ENCODE measurements at places on chromosomes 2 and 18.

DNA sequence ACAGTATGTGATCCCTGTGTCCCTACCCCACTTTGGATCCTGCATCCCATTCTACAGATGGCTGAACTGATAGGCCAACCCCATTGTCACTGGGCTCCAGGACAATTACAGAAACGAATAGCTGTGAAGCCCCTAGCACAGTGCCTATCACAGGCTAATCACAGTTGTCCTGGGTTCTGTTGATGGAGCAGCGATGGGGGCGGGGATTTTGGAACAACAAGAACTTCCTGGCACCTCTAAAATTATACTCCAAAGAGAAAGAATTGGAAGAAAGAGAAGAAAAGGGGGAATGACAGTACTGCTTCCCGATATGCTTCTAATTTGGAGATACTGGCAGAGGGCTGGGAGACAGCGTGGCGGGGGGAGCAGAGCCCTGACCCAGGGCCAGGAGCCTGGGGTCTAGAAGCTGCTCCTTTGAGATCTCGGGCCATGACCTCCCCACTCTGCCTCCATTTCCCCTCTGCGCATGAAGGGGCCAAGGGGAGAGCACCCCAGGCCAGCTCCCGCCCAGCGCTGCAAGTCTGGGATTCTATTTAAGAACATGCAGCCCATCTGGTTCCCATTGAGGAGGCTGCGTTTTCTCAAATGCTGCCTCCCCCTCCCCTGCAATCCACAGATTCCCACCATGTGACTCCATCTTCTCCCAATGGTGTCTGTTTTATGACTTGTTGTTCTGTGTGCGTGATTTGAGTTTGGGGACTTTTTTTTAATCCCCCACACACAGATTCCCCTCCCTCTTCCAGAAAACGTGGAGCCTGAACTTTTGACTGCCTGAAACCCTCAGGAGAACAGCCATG, 202.7 kb downstream of the CYP26B1 start:
- DNase-seq: no peak

- no peak for DNase-seq
Measured at GRCh38 chr18:53421869-53422268, 802.6 kb downstream of the MBD2 start.

DNA sequence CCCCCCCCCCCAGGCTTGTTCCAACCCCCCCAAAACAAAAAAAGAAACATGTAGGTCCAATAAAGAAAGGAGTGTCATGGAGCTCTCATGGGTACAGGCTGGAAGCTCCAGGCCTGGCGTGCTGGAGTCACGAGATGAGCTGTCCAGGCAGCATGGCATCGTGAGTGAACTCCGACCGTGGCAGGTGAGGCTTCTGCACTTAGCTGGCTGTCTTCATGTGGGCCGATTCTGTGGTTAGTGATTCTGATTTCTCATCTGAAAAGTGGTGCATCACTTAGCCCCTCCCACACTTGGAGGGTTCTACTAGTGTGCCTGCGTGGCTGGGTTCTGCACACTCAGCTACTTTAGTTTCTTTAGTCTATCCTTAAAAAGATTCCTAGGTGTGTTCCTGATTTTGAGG, 126.4 kb upstream of the MGAT5 start:
- DNase-seq: peak; percentile 60

GRCh38 chr18:12726774-12727550, 24.1 kb downstream of the PSMG2 start:
- no peak for DNase-seq

- no peak for DNase-seq
Measured at GRCh38 chr18:73047688-73048087, 179.9 kb upstream of the NETO1 start.

GRCh38 chr18:32019251-32019948, 775 bp downstream of the RNF125 start:
- peak; percentile 28 for DNase-seq

- DNase-seq: no peak
Measured at GRCh38 chr2:23452853-23453420, 68.0 kb downstream of the KLHL29 start.

DNA sequence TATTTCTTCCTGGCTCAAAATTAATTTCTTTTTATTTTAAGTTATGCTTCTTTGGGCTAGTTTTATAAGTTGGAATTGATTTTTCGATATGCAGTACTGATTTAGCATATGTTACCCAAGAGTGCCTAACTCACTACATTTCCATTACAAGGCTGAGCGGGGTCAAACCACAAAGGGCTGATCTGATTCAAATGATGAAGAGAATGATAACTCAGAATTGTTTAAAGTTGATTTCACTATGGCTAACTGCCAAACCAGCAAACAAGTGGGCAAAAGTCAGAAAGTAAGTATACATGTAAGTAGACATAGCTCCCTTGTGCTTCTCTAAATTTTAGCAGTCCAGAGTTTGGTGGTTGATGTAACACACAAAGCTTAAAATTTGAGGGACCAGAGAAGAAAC, 35.6 kb downstream of the RAD51AP2 start:
- DNase-seq: no peak

DNA sequence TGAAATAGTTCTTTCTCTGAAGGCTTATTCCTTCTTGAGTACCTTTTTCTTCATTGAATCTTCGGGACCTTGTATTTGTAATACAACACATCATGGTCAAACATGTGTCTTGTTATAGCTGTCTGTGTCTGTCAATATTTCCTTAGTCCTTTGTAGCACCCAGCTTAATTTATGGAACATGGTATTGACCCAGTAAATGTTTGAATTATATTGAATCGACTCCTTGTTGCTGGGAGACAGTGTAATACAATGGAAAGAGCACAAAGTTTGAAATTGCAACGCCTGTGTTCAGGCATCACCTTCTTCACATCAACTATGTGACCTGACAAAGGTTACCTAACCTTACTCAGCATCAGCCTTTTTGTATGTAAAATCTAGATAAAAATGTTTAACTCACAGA, 267.2 kb upstream of the CYRIA start:
- DNase-seq: no peak

DNA sequence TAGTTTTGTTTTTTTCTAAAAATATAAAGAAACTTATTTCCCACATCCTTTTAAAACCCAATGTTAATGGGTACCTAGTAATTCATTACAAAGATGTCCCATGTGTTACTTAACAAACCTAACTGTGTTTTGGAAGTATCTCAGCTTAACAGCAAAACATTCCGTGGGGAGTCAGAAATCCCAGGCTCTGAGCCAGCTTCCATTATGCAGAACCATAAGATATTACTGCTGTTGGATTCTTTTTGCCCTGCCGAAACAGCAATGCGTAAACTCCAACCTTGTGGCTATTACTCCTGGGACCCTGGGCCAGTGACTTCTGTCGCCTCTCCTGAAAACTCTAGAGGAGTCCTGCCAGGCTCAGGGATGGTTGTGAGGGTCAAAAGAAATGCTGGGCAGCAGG, 174.1 kb downstream of the UXS1 start:
- no peak for DNase-seq

DNA sequence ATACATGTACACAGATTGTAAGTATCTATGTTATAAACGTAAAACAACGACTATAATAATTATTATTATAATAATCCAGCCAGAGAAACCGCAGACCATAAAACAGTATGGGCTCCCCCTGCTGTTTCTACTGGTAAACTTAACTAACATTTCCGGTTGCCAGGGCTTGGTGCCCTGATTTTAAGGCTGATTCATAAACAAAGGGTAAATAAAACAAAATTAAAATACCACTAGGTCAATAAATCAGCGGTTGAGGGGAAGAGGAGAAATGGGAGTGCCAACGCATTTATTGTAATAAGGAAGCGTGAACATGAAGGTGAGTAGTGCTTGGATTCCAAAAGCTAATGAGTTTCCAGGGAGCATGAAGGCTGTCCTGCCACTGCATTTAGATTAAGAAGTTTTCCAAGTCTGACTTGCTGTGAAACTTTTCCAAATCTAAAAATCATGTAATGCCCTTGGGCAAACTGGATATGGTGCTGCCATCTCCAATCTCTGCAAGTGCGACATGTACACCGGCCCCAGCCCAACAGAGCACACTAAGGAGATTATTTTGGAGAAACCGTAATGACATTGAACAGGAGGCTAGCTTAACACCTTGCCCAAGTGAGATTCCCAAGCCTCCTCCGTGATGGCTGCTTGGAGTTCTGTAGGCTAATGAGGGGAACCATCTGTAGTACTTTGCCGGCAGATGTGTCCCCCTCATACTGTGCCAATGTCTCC, 50.7 kb upstream of the HNRNPA3 start:
- no peak for DNase-seq

- DNase-seq: no peak
Measured at GRCh38 chr2:224101820-224102630, 62.9 kb upstream of the SERPINE2 start.

- DNase-seq: no peak
Measured at GRCh38 chr2:33210626-33211025, 263.9 kb downstream of the LTBP1 start.

DNA sequence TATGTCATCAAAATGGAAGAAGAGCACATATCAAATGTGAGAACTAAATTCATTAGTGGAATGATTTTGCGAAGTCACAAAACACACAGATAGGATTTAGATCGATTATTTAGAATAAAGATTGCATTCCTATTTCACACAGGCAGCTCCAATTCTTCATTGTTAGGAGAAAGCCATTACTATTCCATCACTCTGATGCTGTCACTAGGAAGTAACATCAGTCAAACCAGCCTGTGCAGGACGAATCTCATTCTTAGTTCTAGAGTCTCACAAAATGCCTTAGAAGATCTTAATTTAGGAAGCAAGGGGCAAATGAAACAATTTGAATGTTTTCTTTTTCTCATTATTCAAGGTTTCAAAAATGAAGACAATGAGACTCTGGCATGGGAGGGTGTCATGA, 44.0 kb upstream of the SPP2 start:
- DNase-seq: no peak

DNA sequence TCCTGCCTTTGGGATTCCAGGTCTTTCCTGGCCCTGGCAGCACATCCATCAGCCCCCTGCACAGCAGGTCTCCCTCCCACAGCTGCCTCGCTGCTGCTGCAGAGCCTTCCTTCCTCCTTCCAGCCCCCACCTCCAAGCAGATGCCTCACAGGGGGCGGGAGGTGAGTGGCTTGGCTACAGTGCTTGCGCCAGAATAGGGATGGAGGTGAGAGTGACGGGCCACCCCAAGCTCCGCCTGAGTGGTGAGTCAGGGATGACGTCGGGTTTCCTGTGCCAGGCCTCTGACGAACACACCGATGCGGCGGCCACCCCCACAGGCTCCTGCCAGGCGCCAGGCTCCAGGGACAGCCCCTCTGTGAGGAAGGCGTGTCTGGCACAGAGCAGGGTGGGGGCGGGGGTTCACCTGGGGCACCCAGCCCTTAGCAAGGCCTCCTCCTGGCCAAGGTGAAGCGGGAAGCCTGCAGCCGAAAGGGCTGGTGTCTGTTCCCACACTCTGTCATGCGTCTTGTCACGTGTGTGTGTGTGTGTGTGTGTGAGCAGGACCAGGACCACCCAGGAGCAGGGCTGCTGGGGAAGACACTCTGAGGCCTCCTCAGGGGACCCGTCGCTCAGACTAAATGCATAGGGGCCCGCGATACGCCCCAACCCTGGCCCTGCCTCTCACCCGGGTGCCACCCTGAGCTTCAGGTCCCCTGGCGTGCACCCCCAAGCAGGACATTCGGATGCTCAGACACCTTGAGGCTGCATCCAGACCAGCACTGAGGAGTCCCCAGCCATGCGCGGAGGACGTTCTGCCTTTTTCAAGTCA, 3.4 kb upstream of the DUSP2 start:
- peak; percentile 96 for DNase-seq

GRCh38 chr2:44935729-44936098, 5.8 kb upstream of the SIX3 start:
- no peak for DNase-seq

DNA sequence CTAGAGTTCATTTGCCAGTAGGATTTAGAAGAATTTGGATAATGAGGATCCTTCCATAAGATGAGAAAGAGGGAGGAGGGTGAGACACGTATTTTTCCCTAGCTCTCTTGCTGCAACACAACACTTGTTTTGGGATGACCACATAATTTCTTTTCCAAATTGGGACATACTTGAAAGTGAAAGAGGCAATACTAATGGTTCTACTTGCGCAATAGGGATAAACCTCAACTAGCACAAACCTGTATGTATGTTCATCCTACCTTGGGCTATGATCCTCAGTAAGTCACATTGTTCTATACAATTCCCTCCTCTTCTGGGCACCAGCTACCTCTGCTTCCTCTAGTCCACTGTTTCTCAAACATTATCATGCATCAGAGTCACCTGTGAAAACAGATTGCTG, 1208.8 kb upstream of the LRRTM1 start:
- no peak for DNase-seq

GRCh38 chr18:65567372-65567771, 183.4 kb upstream of the CDH7 start:
- DNase-seq: no peak

DNA sequence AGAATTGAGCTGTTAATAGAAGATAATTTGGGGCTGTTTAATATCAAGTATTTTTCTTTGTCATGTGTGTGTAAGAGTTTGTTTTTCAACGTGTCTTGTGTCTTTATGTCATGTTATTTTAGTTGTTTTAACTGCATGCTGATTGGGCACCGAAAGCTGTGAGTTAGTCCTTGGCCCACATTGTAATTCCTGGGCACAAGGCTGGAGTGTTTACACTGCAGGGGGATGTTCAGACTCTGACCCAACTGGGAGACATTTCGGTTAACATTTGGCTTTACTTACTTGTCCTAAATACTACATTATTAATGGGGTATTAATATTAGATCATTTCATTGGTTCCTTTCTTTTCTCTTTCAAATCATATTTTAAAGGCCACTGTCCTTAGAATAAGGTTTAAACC, 381.0 kb downstream of the OSR1 start:
- DNase-seq: no peak

DNA sequence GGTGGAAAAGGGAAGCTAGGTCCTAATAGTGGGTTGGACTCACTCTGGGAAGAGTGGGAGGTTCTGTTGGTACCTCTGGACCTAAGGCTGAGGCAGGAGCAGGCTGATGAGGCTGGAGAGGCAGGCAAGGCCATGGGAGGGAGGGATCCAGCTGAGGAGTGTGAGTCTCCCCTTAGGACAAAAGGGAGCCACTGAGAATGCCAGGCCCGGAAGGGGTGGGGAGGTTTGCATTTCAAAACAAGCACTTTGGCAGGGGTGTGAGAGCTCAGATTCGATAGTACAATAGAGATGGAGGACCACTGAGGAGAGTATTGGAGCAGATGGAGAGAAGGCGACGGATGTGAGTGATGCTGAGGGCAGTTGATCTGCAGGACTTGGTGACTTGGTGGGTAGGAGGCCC, 132.1 kb upstream of the CAPN13 start:
- DNase-seq: no peak
